Right lobe of liver (tissue), 6 donors: ENCODE measurements at places on chromosomes 1 and 21. TPM values are rescaled to one million over a fixed set of nuclear protein-coding genes. Genes with fewer than 3 reads are reported as not detected.

The RGS18 gene
- 1.3 TPM for total RNA-seq

The CCDC185 gene
- total RNA-seq: not detected

The IQCC gene
- 0.43 TPM for total RNA-seq

The PADI4 gene
- total RNA-seq: 0.84 TPM

The PCSK9 gene
- total RNA-seq: 37.5 TPM

The AIRE gene
- total RNA-seq: not detected

The DLGAP3 gene
- not detected for total RNA-seq

The FMO4 gene
- 32.7 TPM for total RNA-seq

The SPOCD1 gene
- total RNA-seq: not detected

The GPR3 gene
- total RNA-seq: not detected
